ENCODE measurements at places on chromosomes 1 and 21.

GRCh38 chr1:206608108-206608698 lies 4.1 kb downstream of the EIF2D start:
- DNase-seq = peak; percentile 31

DNA sequence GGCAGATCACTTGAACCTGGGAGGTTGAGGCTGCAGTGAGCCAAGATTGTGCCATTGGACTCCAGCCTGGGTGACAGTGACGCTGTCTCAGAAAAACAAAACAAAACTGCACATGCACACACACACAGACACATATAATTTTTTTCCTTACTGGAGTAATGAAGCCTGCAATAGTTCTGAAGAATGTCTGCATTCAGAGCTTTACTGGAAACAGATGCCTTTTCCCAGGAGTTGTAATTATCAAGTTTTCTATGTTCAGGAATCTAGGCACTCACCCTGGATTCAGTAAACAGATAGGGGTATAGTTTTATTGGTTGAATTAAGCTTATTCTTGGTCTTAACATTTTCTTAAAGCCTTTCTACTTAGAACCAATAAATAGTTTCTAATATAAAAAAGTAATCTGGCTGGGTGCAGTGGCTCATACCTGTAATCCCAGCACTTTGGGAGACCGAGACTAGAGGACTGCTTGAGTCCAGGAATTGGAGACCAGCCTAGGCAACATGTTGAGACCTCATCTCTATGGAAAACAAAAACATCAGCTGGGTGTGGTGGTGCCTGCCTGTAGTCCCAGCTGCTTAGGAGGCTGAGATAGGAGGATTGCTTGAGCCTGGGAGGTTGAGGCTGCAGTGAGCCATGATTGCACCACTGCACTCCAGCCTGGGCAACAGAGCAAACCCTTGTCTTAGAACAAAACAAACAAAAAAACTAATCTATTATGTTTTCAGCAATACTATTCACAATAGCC lies 15.8 kb downstream of the SPEN start:
- no peak for DNase-seq

DNA sequence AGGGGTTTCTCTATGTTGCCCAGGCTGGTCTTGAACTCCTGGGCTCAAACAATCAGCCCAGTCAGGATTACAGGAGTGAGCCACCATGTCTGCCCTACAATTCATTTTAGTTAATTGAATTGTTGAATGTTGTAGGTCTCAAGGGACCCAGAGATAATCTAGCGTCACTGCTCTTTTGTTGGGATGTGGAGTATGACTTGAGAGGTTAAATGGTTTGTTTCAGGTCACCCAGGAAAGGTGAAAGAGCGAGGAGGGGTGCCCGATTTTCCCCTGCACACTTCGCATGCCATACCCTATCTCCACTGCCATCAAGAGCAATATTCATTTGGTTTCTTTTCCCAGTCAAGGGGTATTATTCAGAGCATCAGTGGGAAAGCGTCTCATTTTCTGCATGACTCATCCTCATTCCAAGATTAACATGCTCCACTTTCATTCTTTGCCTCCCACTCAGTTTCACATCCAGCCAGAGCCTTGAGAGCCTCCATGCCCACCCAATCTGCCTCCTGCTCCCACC lies 13.1 kb upstream of the SLC30A1 start:
- no peak for DNase-seq

GRCh38 chr1:205632669-205633169 lies 908 bp upstream of the ELK4 start:
- no peak for DNase-seq

DNA sequence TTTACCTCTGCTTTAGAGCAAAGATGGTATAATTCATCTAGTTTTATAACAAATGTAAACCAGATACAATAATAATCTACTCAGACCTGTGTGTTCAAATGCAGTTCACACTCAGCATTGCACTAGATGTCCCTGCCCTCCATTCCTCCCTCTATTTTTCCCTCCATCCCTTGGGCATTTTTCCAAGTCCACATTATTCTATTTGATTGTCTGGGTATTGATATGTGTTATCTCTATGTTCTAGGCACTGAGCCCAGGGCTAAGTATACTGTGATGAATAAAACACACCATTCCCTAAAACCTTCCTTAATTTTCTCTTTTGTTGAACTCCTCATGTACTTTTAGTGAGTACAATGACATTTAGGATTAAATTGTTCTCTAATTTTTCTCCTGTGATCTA lies 66.2 kb upstream of the HMCN1 start:
- DNase-seq = no peak

DNA sequence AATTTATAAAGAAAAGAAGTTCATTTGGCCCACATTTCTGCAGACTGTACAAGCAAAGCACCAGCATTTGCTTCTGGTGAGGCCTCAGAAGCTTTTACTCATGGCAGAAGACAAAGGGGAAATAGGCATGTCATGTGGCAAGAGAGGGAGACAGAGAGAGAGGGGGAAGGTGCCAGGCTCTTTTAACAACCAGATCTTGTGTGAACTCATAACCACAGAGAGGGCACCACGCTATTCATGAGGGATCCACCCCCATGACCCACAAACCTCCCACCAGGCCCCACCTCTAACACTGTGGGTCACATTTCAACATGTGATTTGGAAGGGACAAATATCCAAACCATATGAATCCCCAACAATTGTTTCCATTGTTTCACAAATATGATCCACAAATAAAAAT lies 467.9 kb downstream of the SIPA1L2 start:
- no peak for DNase-seq

GRCh38 chr1:55826381-55827080 lies 611.4 kb upstream of the USP24 start:
- no peak for DNase-seq

GRCh38 chr1:228008391-228009115 lies 1.8 kb downstream of the WNT3A start:
- no peak for DNase-seq

- no peak for DNase-seq
Observed at GRCh38 chr21:36717976-36718375, 19.1 kb downstream of the SIM2 start.

- no peak for DNase-seq
Observed at GRCh38 chr1:223035724-223036478, 107.1 kb downstream of the TLR5 start.

DNA sequence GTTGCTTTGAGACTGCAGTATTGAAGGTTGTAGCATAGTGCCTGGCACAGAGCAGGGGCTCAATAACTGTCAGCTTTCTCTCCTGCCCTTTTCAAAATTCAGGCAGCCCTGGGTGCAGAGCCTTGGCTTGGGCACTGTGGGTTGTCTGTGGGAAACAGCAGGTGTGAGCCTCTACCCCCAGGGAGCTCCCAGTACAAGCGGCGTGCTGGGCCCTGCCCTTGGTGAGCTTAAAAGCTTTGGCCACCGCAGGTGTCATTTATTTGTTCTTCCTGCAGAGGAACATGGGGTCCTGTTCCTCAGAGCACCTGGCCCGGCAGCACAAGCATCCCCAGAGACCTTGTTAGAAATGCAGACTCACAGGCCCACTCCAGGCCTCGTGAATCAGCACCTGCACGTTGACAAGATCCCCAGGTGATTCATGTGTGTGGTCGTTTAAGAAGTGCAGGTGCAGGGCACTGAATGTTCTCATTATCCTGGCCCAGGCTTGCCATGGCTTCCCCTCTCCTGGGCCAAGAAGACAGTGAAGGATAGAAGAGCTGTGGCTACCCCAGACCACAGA lies 29.9 kb upstream of the IGSF21 start:
- no peak for DNase-seq

GRCh38 chr1:31957701-31958674 lies 19.8 kb upstream of the PTP4A2 start:
- DNase-seq = no peak

DNA sequence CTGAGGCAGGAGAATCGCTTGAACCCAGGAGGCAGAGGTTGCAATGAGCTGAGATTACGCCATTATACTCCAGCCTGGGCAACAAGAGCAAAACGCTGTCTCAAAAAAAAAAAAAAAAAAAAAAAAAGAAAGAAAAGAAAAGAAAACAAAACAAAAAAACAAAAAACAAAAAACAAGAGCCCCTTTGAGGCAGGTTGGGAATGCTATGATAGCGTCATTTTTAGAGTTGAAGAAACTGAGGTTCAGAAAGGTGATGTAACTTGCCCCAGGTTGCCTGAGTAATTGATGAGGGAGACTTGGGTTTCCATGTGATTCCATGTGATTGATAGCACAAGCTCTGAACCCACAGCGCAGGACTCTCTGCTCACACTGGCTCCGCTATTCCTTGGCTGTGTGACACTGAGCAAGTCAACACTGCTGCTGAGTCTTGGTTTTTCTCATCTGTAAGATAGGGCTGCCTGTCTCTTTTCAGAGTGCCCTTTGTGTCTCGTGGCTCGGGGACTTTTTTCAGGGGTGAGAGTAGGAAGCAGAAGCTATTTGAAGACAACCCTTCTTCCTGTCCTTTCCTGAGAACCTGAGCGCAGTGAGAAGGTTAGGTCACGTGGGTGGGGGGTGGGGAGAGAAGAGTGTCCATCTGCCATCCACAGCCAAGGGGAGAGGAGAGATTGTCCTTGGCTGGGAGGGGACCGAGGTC lies 2.5 kb downstream of the CNR2 start:
- no peak for DNase-seq

- DNase-seq = peak; percentile 22
Observed at GRCh38 chr1:151968058-151968457, 25.6 kb downstream of the S100A10 start.

DNA sequence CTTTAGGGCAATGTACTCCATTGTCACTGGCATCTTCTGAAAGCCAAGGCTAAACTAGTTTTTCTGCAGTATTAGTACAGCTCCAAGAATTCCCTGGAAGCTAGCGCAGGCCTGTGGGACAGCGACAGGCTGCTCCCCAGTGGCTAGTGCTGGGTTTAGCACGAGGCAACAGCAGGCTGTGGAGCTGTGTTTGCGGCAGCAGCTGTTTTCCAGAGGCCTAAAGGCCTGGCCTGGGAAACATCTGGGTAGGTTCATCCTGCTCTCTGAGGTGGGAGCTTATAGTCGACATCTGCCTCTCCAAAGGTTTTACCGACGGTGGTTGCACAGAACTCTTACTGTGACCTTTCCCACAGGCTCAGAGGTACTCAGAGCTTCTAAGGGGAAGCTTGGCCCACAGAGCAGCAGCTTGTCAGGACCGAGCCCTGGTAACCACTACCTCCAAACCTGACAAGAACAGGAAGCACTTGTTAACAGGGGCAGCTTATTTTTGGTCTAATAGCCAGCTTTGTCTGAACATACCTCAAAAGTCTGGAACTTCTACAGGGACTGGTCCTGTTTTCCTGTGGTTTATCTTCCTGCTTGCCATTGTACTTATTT lies 17.2 kb downstream of the CC2D1B start:
- no peak for DNase-seq

- no peak for DNase-seq
Observed at GRCh38 chr1:19374926-19375325, 62.8 kb downstream of the SLC66A1 start.

GRCh38 chr21:44414291-44415072 lies 40.8 kb upstream of the LRRC3 start:
- no peak for DNase-seq

GRCh38 chr1:65820983-65821382 lies 28.3 kb downstream of the PDE4B start:
- no peak for DNase-seq

- peak; percentile 67 for DNase-seq
Observed at GRCh38 chr1:1349256-1350012, at the start of gene DVL1. TSS of gene DVL1 (minus strand) at chr1:1349418. CDS start at chr1:1349065, 353 bp downstream.

GRCh38 chr1:203148127-203148526 lies 20.6 kb downstream of the ADORA1 start:
- no peak for DNase-seq

DNA sequence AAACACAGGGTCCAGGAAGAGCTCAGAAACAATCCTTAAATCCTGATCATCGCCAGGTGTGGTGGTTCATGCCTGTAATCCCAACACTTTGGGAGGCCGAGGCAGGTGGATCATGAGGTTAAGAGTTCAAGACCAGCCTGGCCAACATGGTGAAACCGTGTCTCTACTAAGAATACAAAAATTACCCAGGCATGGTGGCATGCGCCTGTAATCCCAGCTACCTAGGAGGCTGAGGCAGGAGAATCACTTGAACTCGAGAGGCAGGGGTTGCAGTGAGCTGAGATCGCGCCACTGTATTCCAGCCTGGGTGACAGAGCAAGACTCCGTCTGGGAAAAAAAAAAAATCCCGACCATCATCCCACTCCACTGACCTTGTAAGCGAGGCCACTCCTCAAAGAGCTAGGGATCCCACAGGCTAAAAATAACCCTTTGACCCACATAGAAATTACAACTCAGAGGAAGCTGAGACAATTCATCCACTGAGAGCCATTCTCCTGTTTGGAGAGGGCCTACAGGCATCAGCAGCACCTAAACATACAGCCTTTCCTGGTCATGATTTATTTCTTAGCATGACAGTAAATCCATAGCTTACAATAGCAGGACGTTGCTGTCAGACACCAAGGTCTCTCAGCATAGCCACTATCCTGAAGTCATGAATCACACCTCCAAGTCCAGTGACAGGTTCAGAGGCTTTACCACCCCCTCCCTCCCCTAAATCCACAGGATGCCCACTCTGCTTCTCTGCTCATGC lies 66.7 kb downstream of the TGFBR3 start:
- DNase-seq = no peak

GRCh38 chr1:21853131-21853427 lies 41.0 kb downstream of the LDLRAD2 start:
- DNase-seq = no peak

DNA sequence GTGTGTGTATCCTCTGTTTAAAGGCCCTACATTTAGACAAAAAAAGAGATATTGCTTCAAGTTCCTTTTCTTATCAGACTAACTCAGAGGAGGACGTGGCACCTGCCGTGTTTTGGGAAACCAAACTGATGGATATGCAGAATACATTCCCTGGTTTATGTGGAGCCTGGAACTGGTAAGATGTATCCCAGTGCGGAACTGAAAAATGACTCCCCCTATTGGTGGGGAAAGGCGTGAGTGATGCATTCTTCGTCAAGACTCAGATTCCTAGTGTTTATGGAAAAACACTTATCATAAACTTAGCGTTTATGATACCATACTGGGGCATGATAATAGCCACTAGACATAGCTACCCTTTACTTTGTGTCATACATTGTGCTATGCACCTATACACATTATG lies 154.2 kb downstream of the ZNF326 start:
- no peak for DNase-seq

Data from stimulated activated CD4-positive, alpha-beta T cell treated with anti-CD3 and anti-CD28 coated beads, Interleukin-15, amount 100 ng/mL, for 1 hour (primary cell).